ENCODE measurements at places on chromosomes 11 and 22.

GRCh38 chr11:69839516-69839915 lies 20.3 kb upstream of the FGF3 start:
- no peak for DNase-seq

DNA sequence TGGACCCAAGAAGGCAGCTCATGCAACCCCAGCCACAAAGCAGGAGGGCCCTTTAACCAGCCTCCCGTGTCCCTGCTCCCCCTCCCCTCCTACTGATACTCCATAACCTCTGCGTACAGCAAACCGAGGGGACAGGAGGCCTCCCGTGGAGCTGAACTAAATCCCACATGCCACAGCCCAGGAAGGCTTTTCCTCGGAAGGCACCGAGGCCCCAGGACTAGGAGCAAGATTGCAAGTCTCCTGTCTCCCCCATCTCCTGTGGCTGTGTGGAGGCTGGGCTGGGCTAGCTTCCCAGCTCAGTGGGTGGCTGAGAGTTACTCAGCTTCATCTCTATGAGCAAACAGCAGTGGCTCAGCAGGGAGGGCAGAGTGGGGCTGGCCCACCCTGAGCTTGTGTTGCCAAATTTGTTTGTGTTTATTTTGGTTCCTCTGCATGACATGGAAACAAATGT lies 62.7 kb upstream of the NECTIN1 start:
- no peak for DNase-seq

- no peak for DNase-seq
Observed at GRCh38 chr11:3123761-3124733, 41.1 kb downstream of the OSBPL5 start.

- DNase-seq, result no peak
Observed at GRCh38 chr22:19974268-19974861, 32.7 kb upstream of the TXNRD2 start.

- no peak for DNase-seq
Observed at GRCh38 chr11:8586805-8587204, 7.2 kb downstream of the STK33 start.

DNA sequence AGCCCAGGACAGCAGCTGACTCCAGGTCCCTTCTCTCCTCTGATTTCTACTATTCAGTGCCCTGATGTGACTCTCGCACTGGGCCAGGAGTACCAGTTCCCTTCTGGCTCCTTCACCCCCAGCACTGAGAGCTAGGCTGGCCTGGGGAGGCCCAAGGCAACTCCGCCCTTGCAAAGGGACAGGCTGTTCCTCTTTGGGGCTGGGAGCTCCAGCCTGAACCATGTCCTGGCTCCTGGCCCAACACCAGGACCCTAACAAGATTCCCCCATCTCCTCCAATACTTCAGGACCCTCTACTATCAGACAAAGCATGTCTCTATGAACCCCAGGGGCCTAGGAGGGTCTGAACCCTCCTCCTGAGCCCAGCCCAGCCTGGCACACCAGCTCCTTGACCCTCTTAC lies 12.5 kb downstream of the CREB3L1 start:
- no peak for DNase-seq

GRCh38 chr22:26779108-26779507 lies 121.7 kb downstream of the MIAT start:
- DNase-seq, result no peak

GRCh38 chr11:87144252-87144651 lies 106.5 kb downstream of the TMEM135 start:
- DNase-seq, result no peak

- no peak for DNase-seq
Observed at GRCh38 chr11:15817001-15817400, 539.3 kb downstream of the SOX6 start.

DNA sequence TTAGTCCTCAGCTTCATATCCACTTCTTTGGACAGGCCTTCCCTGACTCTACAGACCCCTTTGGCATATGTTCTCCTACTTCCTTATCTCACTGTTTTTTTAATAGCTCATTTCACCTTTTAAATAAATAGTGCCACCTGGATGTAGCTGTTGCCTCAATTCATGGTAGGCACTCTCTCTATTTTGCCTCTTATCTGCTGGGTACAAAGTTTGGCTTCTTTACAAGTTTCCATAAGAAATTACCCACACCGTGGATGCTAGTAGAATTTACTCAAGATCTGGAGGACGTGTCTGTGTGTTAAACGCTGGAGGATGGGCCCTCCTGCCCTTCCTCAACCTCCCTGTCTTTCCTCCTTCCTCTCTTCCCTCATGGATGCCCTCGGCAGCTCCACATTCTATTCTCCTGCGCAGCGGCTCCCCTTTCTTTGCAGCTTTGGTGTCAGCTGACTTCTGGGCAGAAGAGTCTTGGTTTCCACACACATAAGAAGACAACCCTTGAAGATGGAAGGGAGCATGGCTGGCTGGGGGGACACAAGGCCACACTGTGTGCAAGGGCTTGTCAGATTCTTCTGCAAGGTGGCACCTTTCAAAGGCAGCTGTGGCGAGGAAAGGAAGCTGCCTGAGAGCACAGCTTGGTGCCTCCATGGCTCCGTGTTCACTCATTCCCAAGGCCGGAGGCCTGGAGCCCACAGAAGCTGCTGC lies 212.6 kb downstream of the SNX19 start:
- no peak for DNase-seq

GRCh38 chr22:50717709-50718351 lies 20.2 kb upstream of the ACR start:
- DNase-seq, result no peak

- no peak for DNase-seq
Observed at GRCh38 chr11:94681140-94681539, 87.0 kb upstream of the AMOTL1 start.

GRCh38 chr22:43901976-43902643 lies 10.3 kb upstream of the PNPLA5 start:
- no peak for DNase-seq

All from stimulated activated CD4-positive, alpha-beta T cell treated with anti-CD3 and anti-CD28 coated beads, Interleukin-1b, Interleukin-23, amount 100 ng/mL, for 1 hour (primary cell).